Fibroblast of lung (primary cell): ENCODE measurements at places on chromosomes 13 and 19. TPM values are rescaled to one million over a fixed set of nuclear protein-coding genes. Genes with fewer than 3 reads are reported as not detected.

The RASIP1 gene
- total RNA-seq, result 0.99 and 1.5 TPM in 2 replicates

The CD33 gene
- not detected in 2 replicates for total RNA-seq

The PSG11 gene
- total RNA-seq, result not detected in 2 replicates

The B3GNT3 gene
- total RNA-seq, result not detected in 2 replicates

The ATP1A3 gene
- under 0.01 and 0.17 TPM in 2 replicates for total RNA-seq

The ZNF565 gene
- total RNA-seq, result 6.3 and 6.4 TPM in 2 replicates

The ADAT3 gene
- total RNA-seq, result 1.5 and 1.7 TPM in 2 replicates

The ZNF229 gene
- total RNA-seq, result 24.4 and 25.2 TPM in 2 replicates

The PCDH9 gene
- 0.26 and 0.50 TPM in 2 replicates for total RNA-seq

The MCF2L gene
- 1.0 and 3.3 TPM in 2 replicates for total RNA-seq

The HNRNPUL1 gene
- total RNA-seq, result 47.3 and 58.1 TPM in 2 replicates

The ARID3A gene
- total RNA-seq, result 12.1 and 14.9 TPM in 2 replicates

The ZNF829 gene
- 2.5 and 2.8 TPM in 2 replicates for total RNA-seq

The CYP4F22 gene
- total RNA-seq, result not detected in 2 replicates

The KLF1 gene
- under 0.01 TPM in 1 of 2 replicates, not detected in the other for total RNA-seq

The IGFLR1 gene
- total RNA-seq, result 0.17 and 0.51 TPM in 2 replicates

The SIGLECL1 gene
- total RNA-seq, result not detected in 2 replicates

The C1QTNF9B gene
- total RNA-seq, result 0.51 and 0.83 TPM in 2 replicates

The KLK2 gene
- not detected in 2 replicates for total RNA-seq

The CALR3 gene
- total RNA-seq, result not detected in 2 replicates

The OR10H1 gene
- not detected in 2 replicates for total RNA-seq

The C19orf85 gene
- not detected in 2 replicates for total RNA-seq

The FUT1 gene
- total RNA-seq, result under 0.01 and 0.17 TPM in 2 replicates

The ACER1 gene
- total RNA-seq, result not detected in 2 replicates
